ENCODE measurements at places on chromosomes 6 and 20.

DNA sequence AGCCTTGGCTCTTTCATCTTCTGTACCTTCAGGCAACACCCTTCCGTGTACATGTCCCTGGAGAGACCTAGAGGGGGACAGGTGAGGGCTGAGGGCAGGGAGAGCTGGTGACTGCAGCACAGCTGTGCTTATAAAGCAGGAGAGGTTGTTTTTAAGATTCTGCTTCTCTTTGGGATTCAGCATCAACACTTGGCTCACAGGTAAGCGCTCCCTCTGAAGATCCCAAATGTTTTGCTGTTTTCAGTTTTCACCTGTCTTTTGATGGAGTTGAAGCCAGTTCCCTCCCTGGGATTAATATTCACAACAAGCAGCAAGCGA, 19.4 kb upstream of the TRAF3IP2 start:
- H3K4me3 ChIP-seq = no peak overlapping the region
- no peaks in the 10 kb centered on the region for H3K4me1 ChIP-seq
- H3K27ac ChIP-seq = no peak overlapping the region
- H3K36me3 ChIP-seq = no peaks in the 10 kb centered on the region
- DNase-seq = no peak
- peaks cover 12% of the 10 kb centered on the region for H3K27me3 ChIP-seq

DNA sequence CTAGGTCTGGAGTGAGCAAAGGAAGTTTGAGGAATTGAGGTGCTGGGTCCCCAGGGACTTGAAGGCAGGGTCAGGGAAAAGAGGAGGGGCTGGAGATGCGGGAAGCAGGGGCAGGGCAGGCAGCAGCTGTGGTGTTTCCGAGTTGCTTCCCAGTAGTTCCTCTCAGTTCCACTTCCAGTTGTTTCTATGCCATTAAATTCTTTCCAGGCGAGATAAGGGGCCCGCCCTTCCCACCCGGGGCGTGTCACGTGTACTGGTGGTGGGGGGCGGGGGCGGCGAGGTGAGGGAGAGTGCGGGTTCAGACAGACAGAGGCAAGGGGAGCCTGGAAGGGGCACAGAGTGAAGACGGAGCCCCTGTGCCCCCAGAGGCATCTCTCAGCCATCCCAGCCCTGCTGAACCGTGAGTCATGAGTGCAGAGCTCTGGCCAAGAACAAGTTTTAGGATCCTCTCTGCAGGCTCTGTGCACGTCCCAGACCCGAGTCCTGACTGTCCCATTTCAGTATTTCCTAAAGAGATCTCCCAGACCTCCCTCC, 977 bp downstream of the TNXB start:
- no peak overlapping the region for H3K4me3 ChIP-seq
- no peak for DNase-seq
- peaks cover 1% of the 10 kb centered on the region for H3K4me1 ChIP-seq
- H3K27me3 ChIP-seq = peaks cover 20% of the 10 kb centered on the region

DNA sequence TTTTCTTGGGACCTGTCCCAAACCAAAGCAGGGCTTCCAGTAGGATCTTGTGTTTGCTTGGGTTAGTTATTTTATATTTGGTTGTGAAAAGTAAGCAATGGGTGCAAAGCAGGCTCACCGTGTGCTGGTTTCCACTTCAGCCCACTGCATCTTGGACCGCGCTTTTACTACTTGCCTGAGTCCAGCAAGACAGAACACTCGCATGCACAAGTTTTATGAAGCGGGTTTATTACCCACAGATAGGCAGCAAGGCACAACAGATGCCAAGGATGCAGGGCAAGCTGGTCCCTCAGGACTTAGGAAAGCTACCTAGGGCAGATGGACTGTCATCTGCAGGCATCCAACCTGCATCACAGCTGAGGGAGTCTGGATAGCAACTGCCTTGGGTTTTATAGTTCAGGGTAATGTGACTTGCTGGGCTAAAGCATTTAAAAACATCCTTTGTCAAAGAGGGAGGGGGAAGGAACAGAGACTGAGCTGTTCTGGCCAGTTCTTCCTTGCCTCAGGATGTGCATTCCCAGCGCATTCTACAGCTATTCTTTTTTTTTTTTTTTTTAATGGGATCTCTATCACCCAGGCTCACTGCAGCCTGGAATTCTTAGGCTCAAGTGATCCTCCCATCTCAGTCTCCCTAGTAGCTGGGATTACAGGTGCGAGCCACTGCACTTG, 18.5 kb downstream of the CITED2 start:
- H3K27ac ChIP-seq = no peak overlapping the region
- H3K4me3 ChIP-seq = no peak overlapping the region
- H3K36me3 ChIP-seq = peaks cover 5% of the 10 kb centered on the region
- peaks cover 3% of the 10 kb centered on the region for H3K27me3 ChIP-seq
- peaks cover 6% of the 10 kb centered on the region for H3K4me1 ChIP-seq

DNA sequence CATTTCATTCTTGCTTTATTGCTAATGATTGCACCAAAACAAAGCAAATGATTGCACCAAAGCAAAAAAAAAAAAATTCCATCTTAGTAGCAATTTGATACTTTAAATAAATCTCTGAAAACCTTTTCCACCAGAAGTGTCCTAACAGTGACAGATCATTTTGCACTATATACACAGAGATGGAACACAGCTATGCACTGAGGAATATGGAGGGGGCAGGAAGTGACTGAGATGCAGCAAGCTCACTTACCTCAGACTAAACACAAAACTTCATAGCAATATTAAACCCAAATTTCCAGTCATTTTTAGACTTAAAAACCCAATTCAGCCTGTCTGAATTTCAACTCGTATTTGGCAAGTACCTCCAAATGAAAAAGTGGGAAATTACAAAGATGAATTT, 41.2 kb downstream of the HIVEP2 start:
- peak overlapping the region; percentile 65 for H3K4me3 ChIP-seq
- peaks cover 69% of the 10 kb centered on the region for H3K4me1 ChIP-seq
- no peak for DNase-seq

DNA sequence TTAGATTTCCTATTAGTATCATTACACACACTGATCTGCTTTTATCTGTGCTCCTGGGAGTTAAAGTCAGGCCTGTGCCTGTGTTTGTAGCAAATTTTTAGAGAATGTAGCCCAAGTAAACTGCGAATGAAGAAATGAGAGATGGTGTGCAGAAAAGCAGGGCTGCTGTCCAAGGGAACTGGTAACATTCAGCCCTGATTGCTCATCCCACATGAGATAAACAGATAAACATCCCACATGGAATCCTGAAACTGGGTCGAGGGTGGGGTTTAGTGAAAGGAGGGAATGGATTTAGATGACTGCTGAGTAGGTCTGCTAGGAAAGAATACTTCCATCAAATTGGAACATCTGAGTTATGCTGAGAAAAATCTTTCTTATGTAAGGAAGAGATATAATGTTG, 69.1 kb downstream of the GRIK2 start:
- no peak for DNase-seq
- no peaks in the 10 kb centered on the region for H3K4me1 ChIP-seq
- no peaks in the 10 kb centered on the region for H3K36me3 ChIP-seq
- no peaks in the 10 kb centered on the region for H3K27me3 ChIP-seq
- H3K4me3 ChIP-seq = no peak overlapping the region
- no peak overlapping the region for H3K27ac ChIP-seq

- no peaks in the 10 kb centered on the region for H3K4me1 ChIP-seq
- H3K4me3 ChIP-seq = no peak overlapping the region
- H3K36me3 ChIP-seq = no peaks in the 10 kb centered on the region
- H3K27me3 ChIP-seq = peaks cover 3% of the 10 kb centered on the region
- no peak for DNase-seq
- no peak overlapping the region for H3K27ac ChIP-seq
Measured at GRCh38 chr6:39391182-39391581, 68.7 kb upstream of the KCNK16 start.

GRCh38 chr6:150417250-150417649, 48.4 kb downstream of the IYD start:
- peaks cover 40% of the 10 kb centered on the region for H3K27me3 ChIP-seq
- DNase-seq = no peak
- H3K27ac ChIP-seq = peak overlapping the region; percentile 38
- H3K4me1 ChIP-seq = peaks cover 47% of the 10 kb centered on the region
- H3K36me3 ChIP-seq = peaks cover 3% of the 10 kb centered on the region

- no peak overlapping the region for H3K27ac ChIP-seq
- DNase-seq = no peak
- no peaks in the 10 kb centered on the region for H3K27me3 ChIP-seq
- no peak overlapping the region for H3K4me3 ChIP-seq
- H3K4me1 ChIP-seq = no peaks in the 10 kb centered on the region
Measured at GRCh38 chr6:102812242-102812641, 1418.7 kb downstream of the GRIK2 start.

DNA sequence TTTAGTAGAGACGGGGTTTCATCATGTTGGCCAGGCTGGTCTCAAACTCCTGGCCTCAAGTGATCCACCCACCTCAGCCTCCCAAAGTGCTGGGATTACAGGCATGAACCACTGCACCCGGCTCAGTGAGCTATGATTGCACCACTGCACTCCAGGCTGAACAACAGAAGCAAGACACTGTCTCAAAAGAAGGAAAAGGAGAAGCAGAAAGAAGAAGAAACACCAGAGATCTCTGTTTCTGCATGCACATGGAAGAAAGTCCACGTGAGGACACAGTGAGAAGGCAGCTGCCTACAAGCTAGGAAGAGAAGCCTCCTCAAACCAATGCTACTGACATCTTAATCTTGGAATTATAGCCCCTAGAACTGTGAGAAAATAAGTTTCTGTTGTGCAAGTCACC, 16.0 kb downstream of the ECT2L start:
- H3K27ac ChIP-seq = no peak overlapping the region
- H3K27me3 ChIP-seq = peaks cover 2% of the 10 kb centered on the region
- no peak for DNase-seq
- H3K4me1 ChIP-seq = peaks cover 10% of the 10 kb centered on the region

DNA sequence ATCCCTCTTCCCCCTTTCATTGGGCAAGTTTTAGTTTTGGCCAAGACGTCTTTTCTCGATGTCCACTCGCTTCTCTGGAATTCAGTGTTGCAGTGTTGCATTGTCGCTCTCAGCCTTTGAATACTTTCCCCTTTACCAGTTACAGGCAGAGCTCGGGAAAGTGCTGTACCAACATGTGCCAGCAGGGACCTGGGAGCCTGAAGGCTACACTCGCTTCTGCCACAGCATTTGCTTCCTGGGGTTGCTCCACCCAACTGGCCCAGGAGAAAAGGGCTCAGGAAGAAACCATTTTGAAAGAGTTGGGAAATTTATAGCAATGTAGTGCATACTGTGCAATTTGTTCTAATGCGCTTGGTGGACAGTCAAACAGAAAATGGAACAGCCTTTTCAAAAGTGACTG, 78.6 kb downstream of the LINC00237 start:
- no peak overlapping the region for H3K4me3 ChIP-seq
- no peak for DNase-seq
- no peaks in the 10 kb centered on the region for H3K36me3 ChIP-seq
- no peaks in the 10 kb centered on the region for H3K27me3 ChIP-seq

- no peaks in the 10 kb centered on the region for H3K36me3 ChIP-seq
- no peak overlapping the region for H3K4me3 ChIP-seq
Measured at GRCh38 chr20:8535403-8536261, 403.6 kb downstream of the PLCB1 start.

GRCh38 chr6:1599469-1599868, 10.2 kb upstream of the FOXC1 start:
- H3K27me3 ChIP-seq = peaks cover 75% of the 10 kb centered on the region
- H3K4me3 ChIP-seq = no peak overlapping the region
- DNase-seq = no peak
- no peaks in the 10 kb centered on the region for H3K4me1 ChIP-seq

GRCh38 chr6:158011478-158011920, 29.8 kb downstream of the SYNJ2 start:
- H3K4me1 ChIP-seq = peaks cover 63% of the 10 kb centered on the region
- H3K36me3 ChIP-seq = peaks cover 29% of the 10 kb centered on the region
- H3K27ac ChIP-seq = no peak overlapping the region
- no peak overlapping the region for H3K4me3 ChIP-seq
- DNase-seq = no peak

- peaks cover 10% of the 10 kb centered on the region for H3K4me1 ChIP-seq
- H3K27me3 ChIP-seq = peaks cover 46% of the 10 kb centered on the region
- no peak overlapping the region for H3K4me3 ChIP-seq
- H3K27ac ChIP-seq = no peak overlapping the region
Measured at GRCh38 chr20:35601990-35602389, 13.6 kb upstream of the SPAG4 start.

DNA sequence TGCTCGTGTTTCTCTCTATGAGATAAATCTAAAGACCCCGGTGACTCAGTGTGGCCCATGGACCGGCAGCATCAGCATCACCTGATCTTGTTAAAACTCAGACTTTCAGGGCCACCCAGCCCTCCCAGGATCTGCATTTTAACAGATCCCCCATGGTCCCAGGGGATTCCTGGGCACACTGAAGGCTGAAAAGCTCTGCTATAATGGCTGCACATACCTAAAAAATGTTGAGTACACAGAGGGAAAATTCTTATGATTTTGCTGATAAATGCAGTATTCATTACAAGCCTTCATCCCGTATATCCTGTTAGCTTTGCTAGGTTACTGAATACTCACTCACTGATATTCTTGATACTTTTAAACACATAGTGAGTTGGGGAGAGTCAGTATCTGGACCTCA, 200.5 kb downstream of the MYLK4 start:
- no peak overlapping the region for H3K27ac ChIP-seq
- H3K36me3 ChIP-seq = no peaks in the 10 kb centered on the region
- H3K27me3 ChIP-seq = peaks cover 82% of the 10 kb centered on the region

GRCh38 chr6:127391094-127391953, 47.9 kb upstream of the ECHDC1 start:
- H3K27ac ChIP-seq = no peak overlapping the region
- H3K4me1 ChIP-seq = no peaks in the 10 kb centered on the region
- H3K4me3 ChIP-seq = no peak overlapping the region
- H3K36me3 ChIP-seq = no peaks in the 10 kb centered on the region
- DNase-seq = no peak

DNA sequence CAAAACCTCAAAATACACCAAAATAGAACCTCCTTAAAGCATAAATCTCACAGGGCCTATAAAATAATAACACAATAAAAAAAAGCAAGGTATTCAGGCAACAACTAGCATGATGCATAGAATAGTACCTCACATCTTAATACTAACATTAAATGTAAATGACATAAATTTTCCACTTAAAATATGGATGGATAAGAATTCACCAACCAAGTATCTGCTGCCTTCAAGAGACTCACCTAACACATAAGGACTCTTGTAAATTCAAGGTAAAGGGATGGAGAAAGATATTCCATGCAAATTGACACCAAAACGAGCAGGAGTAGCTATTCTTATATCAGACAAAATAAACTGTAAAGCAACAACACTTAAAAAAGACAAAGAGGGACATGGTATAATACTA, 52.2 kb downstream of the PERP start:
- no peak overlapping the region for H3K27ac ChIP-seq
- H3K4me1 ChIP-seq = no peaks in the 10 kb centered on the region
- no peak overlapping the region for H3K4me3 ChIP-seq
- H3K27me3 ChIP-seq = peaks cover 24% of the 10 kb centered on the region

DNA sequence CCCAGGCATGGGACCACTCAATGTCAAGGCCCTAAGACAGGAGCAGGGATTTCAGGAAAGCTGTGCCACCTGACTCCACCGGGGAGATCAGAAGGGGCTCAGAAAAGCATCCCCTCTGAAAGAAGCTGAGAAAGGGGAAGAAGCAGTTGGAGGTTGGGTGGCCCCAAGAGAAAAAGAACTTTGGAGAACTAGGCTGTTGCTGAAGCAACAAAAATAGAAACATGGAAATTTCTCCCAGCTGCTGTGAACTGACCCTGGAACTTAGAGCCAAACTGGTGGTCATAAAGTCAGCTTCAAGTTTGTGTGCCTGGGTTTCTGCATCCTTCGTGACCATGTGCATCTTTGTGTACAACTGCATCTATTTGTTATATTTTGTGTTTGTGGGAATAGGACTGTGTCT, 534.5 kb downstream of the MAFB start:
- no peak overlapping the region for H3K27ac ChIP-seq
- no peak for DNase-seq
- no peaks in the 10 kb centered on the region for H3K4me1 ChIP-seq
- H3K4me3 ChIP-seq = no peak overlapping the region

Measured in activated T-helper 2 cell treated with anti-CD3 and anti-CD28 coated beads, Interferon-gamma antibody, Interleukin-2, Interleukin-4, amounts not matched to agents 10 μg/mL and 5 μg/mL and 100 μg/mL, durations not matched to agents 14 hours and 24 hours and 36 hours (primary cell).